ENCODE measurements at places on chromosomes 16 and 17. TPM values are rescaled to one million over a fixed set of nuclear protein-coding genes. Genes with fewer than 3 reads are reported as not detected.

The CSH1 gene
- not detected for total RNA-seq

The KLHL10 gene
- not detected for total RNA-seq

The CLEC18B gene
- 2.1 TPM for total RNA-seq

The ETV4 gene
- total RNA-seq, result 1.6 TPM

The OR2C1 gene
- total RNA-seq, result not detected

The CDH8 gene
- 1.0 TPM for total RNA-seq

The TNFRSF17 gene
- total RNA-seq, result not detected

The PRSS33 gene
- not detected for total RNA-seq

The RTN4RL1 gene
- 1.0 TPM for total RNA-seq

The KRT13 gene
- not detected for total RNA-seq

Measured in skeletal muscle tissue (tissue), 5 donors.